ENCODE measurements at places on chromosomes 11 and 22.
A peak's percentile ranks its signal among the peaks of the same experiment; 100 is the strongest.

- DNase-seq, result no peak
Observed at GRCh38 chr11:131662993-131663392, 292.6 kb downstream of the NTM start.

DNA sequence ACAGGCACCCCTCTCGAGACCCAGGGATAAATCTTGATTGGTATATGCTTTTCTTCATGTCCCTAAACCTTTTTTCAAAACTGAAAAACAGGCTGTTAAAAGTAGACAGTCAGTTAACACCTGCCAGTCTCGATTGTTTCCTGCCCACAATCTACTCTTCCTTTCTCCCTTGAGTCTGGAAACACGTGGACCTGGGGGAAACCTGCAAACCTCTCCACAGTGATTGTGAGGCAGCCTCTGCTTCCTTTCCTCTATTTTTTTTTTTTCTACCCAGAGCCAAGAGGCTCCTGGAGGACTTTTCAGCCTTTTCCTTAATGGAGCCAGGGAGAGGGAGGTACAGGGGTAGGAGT, 69.4 kb upstream of the CLMP start:
- DNase-seq, result no peak

GRCh38 chr11:104897891-104898684, at the start of gene CASP12:
Gene CASP12 (minus strand): TSS chr11:104898460.
- DNase-seq, result no peak

DNA sequence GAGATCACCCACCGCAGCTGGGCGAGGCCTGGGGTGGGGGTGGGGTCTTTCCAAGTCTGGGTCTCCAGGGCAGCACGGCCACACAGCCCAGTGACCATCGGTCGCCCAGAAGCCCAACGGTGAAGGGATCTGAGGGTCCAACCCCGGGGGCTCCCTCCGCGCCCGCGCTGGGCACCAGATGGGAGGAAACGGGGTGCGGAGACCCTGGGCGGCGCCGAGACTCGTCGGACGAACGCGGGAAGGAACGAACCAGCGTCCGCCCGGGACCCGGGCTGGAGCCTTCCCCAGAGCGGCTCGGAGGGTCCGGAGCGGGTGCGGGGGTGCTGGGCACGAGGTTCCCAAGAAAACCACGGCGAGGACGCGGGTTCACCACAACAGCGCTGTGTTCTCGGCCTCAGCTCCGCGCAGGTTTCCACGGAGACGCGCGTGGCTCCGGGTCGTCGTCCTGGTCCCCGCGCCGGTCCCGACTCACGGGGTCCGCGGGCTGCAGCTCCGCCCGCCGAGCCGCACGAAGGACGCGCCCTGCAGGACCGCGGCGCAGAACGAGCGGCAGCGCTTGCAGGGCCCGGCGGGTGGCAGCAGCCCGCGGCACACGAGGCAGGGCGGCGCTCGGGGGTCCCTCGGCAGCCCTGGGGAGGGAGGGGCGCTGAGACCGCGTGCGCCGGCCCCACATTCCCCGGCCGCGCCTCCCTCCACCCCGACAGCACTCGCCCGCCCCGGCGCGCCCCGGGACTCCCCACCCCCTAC, 2.3 kb upstream of the IL17REL start:
- DNase-seq, result no peak

DNA sequence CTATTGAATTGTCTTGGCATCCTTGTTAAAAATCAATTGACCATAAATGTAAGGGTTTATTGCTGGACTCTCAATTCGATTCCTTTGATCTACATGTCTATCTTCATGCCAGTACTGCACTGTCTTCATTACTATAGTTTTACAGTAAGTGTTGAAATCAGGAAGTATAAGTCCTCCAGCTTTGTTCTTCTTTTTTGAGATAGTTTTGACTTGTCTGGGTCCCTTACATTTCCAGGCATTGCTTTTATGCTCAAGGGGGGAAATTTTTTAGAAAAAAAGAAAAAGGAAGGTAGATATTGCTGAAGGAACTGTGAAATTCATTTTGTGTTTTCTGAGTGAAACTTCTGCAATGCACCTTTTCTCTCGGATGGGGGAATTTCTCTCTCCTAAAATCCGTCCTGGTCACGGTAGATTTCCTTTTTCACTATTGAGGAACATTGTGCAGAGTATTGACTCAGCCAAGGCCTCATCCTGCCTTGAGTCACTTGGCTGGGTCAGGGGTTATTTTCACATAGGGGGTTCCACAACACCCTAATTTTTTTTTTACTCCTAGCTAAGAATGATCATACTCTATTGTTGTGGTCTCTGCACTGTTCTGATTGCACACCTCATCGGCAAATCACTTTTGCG, 2.8 kb upstream of the ACER3 start:
- DNase-seq, result peak; percentile 42

DNA sequence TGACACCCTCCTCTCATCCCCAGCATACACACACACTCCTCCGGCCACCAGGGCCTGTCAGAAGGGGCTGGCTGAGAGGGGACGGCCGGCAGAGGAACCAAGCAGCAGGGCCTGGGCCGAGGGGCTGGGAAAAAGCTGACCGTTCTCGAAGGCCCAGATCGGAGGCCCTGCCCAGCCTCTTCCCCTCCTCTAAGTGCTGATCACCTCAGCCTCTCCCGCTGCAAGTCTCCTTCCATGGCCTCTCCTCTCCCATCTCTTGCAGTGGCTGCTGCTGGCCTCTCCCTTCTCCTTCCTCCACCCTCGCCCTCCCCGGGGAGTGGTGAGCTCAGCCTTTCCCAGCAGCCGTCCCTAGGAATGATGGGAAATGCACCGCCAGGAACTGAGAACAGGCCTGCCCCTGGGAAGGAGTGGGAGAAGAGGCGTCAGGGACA, 39.6 kb downstream of the ARRB1 start:
- DNase-seq, result no peak

- no peak for DNase-seq
Observed at GRCh38 chr11:130671801-130672700, 223.6 kb downstream of the ADAMTS15 start.

DNA sequence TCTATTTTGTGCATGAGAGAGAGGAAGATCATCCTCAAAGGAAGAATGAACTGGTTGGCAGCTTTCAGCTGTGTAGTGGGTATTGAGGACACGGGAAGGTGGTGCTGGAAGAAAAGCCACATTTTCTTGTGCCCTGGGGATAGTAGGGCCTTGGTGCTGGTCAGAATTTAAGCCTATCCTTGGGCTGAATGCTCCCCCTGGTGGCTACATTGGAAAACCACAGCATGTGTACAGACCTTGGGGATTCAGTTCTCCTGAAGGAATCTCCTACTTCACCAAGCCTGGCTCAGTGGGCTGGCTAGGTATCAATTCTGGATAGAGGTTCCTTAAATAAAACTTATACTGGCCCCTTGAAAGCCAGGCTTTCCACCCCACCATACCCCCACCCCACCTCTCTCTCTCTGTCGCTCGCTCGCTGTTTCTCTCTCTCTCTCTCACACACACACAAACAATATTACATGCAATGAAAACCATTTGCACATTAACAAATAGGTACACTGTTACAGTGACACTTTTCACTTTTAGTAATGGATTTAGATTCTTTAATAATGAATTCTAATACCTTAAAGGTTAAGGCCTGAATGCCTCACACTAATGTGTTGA, 2.8 kb upstream of the OR51M1 start:
- DNase-seq, result peak; percentile 88

DNA sequence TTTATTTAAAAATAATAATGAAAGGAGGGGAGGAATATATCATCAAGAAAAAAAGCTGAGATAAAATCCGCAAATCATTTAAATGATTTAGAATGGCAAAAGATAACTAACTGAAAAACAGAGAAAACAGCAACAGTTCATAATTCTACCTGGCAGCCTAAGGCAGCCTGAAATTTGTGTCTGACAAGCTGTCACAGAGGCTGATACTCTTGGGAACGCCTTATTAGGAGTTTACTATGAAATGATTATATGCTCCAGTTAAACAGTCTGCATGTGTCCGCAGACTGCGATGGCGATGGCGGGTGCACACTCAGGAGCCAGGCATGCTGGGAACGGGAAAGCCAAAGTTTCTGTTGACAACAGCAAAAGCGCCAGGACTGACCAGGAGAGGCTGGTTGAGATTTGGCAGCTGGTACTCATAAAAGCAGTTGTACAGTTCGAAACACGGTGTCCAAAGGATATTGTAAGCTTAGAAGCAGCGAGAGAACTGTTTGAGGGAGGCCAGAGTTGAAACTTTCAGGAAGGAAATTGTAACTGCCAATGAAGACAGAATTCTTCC, 172.9 kb upstream of the MPPED2 start:
- DNase-seq, result no peak

DNA sequence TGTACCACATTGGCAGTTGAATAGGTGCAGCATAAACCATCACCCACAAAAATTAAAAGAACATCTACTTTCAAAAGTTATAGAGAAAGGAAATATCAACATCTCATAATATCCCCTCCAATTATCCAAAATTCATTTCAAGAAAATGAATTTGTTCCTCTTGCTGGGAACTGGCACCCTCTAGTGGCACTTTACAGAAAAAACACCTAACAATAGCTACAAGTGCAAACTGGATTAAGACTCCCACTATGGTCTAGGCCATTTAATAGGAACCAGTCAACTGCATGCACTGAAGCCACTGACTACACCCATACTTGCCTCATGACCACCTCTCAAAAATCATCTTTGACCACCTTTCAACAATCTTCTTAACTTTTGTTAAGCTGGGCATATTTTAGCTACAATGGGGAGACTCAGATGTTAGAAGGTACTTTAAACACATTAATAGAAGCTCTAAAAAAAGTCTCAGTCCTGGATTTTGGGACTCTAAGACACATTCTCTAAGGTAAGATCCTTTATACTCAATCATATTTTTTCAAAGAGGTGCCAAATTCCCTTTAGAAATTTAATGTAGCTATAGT, 17.3 kb downstream of the TRAF6 start:
- peak; percentile 82 for DNase-seq

DNA sequence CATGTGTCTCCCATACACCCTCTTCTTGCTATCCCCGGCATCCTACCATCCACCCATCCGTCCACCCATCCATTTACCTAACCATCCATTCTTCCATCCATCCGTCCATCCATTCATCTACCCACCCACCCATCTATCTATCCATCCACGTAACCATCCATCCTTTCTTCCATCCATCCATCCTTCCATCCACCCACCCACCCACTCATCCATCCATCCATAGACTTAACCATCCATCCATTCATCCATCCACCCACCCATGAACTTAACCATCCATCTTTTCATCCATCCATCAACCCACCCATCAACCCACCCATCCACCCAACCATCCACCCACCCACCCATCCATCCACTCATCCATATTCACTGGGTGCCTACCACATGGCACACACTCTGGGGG, 10.6 kb upstream of the CDC42EP2 start:
- DNase-seq, result no peak

GRCh38 chr11:73380897-73381410, 4.8 kb downstream of the RELT start:
- no peak for DNase-seq

DNA sequence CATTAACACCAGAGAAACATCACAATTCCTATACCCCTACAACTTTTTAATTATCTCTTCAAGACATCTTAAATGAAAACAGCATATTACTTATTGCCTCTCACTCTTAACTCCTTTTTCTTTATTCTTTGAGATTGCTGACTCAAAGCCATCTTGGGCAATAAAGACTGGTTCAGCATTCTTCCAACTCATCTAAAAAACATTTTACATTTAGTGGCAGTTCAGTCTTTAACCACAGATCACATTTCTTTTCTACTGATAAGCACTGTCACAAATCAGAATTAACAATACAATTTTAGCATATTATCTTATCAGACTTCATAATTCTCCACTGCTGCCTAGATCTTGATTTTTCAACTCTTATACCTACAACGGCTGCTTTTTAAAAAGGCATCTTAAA, 34.0 kb downstream of the SIK3 start:
- DNase-seq, result peak; percentile 60

- no peak for DNase-seq
Observed at GRCh38 chr11:118610225-118610772, 2.9 kb downstream of the PHLDB1 start.

GRCh38 chr22:33706100-33706499, 214.2 kb downstream of the LARGE1 start:
- no peak for DNase-seq

DNA sequence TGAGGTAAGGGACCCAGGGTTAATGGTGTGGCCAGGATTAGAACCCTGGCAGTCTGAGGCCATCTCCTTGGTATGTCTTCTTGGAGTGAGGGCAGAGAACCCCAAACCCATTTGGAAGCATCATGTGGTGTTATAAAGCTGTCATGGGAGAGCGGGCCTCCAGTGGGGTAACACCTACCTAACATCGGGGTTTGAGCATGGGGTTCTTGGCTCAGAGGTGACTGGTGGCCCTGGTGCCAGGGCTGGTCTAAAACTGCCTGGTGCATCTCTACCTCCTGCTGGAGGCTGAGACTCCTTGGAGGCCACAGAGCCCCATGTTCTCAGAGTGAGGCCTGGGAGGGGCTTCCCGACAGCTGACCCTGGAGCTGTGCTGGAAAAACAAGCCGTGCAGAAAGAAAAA, 4.5 kb downstream of the PRDM11 start:
- no peak for DNase-seq

DNA sequence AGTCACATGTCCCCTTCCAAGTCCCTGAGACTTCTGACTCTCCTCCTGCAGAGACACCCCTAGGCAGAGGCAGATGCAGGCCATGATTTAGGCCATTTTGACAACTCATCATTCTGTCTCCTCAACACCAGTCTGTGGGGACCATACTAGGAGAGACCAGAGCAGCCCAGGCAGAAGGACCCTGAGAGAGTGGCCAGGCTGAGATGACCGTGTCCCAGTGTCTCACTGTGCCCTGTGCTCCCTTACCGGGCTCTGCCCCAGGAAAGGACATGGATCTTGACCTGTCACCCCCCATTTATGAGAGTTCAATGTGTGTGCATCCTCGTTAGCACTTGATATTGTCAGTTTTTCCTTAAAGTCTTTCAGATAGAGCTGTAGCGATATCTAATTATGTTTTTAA, 52.4 kb upstream of the IGLL5 start:
- DNase-seq, result no peak

DNA sequence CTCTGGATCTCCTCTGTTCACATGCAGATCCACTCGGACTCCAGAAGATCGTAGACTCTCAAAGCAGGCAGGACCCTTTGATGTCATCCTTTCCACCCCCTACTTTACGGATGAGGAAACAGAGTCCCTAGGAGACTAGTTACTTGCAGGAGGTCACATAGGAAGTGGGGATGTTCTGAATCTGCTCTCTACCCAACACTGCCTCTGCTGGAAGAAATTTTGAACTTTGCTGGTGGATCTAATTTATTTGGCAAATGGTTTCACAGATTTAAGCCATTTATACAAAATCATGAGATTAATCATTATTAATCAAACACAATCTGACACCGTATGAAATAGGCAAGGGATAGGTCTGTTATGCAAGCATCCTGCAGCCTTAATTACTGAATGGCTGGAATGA, 55.0 kb upstream of the USP47 start:
- peak; percentile 25 for DNase-seq

GRCh38 chr11:57155838-57156607, 25.7 kb upstream of the LRRC55 start:
- DNase-seq, result no peak
